H9 (cell line): ENCODE measurements at places on chromosomes 3 and 15.

DNA sequence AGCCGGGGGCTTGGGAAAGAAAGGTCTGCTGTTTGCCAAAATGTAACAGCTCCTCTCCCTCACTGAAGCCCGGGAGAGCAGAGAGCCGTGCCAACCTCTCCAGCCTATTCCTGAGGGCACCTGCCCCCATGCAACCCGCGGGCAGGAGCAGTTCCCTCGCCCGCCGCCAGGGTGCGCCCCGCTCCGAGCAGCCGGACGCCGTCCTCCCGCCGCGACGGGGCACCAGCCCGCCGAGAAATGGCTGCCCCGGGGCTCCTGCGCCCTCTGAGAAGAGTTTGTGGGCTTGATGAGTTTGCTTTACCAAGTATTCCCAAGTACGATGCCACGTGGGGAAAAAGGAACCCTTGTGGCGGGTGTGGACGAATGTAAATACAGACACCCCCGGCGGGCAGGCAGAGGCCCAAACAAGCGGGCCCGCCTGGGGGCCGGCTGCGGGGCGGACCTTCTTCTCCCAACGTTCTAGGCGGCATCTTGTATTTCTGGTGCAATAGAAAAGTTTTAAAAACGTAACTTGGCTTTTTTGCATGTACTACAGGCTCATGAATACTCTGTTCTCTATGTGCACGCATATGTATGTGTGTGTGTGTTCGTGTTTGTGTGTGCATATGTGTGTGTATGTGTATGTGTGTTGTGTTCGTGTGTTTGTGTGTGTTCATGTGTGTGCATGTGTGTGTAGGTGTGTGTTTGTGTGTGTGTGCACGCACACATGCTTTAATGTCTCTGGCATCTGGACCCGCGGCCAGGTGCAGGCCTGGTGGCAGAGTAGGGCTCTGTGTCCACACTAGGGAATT, 162.9 kb downstream of the CHSY1 start:
- H3K27ac ChIP-seq: no peak overlapping the region
- H3K4me1 ChIP-seq: no peaks in the 10 kb centered on the region; the same call in 1 of the 2 replicates
- H3K36me3 ChIP-seq: no peaks in the 10 kb centered on the region

DNA sequence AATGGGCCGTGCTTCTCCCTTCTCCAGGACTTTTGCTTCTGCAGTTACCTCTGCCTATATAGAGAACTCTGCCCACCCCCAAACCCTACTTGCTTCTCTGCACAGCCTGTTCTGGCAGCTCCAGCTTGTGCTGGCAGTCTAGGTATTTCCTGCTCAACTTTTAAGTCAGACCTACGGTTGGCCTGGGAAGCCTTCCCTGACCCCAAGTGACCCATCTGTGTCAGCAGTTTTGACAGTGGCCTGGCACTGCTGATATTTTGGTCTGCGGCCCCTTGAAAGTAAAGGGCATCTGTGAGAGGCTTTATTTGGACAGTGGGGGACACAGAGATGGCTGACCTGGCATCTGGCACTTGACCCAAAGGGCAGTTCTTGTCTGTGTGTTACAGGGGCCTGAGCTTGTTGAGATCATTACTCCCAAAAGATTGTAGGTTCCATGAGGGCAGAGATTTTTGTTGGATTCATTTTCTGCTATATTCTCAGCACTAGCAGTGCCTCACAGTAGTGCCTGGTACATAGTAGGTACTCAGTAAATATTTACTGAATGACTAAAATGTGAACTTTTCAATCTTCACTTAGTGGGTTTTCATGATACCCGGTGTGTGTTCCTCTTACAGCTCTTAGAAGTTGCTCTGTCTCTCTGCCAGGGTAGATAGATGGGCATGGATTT, 55.2 kb upstream of the TRAK1 start:
- no peak overlapping the region for H3K27ac ChIP-seq
- H3K27me3 ChIP-seq: no peaks in the 10 kb centered on the region
- peaks cover 7% of the 10 kb centered on the region; the same call in 2 of the 3 replicates for H3K36me3 ChIP-seq
- DNase-seq: no peak

DNA sequence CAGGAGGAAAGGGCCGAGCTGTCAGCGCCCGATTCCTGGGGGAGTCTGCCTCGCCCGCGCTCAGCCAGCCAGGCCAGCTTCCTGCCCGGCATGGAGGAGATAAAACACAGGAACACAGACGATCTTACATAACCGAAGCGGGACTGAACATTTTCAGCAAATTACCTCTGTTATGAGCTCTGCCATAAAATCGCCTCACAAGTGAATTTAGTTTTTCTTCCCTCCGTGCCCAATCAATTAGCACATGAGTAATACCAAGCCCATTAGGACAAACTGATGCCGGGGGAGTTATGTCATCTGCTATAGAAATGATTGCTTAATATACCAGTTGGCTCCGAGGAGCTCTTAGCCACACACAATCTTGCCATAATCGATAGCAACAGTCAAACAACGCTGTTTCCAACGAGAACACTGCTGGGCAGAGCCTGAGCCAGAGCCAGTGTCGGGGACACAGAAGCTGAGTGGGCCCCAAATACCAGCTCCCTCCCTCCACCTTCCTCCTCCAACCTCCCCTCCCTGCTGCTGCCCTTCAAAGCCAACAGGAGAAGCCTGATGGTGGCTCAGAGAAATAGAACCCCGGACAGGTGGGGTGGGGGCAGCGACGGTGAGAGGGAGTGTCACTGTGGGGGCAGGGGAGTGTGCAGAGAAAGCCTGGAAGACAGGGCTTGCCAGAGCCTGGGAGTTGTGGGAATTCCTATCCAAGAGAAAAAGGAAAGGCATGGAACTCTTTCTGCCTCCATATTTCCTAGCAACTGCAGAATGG, 279.4 kb upstream of the TLE3 start:
- H3K4me3 ChIP-seq: peak overlapping the region; percentile 82
- no peak overlapping the region for H3K27ac ChIP-seq
- peaks cover 2% of the 10 kb centered on the region; the same call in 1 of the 2 replicates for H3K4me1 ChIP-seq
- peak; percentile 35 for DNase-seq
- H3K27me3 ChIP-seq: no peaks in the 10 kb centered on the region; the same call in 1 of the 2 replicates

DNA sequence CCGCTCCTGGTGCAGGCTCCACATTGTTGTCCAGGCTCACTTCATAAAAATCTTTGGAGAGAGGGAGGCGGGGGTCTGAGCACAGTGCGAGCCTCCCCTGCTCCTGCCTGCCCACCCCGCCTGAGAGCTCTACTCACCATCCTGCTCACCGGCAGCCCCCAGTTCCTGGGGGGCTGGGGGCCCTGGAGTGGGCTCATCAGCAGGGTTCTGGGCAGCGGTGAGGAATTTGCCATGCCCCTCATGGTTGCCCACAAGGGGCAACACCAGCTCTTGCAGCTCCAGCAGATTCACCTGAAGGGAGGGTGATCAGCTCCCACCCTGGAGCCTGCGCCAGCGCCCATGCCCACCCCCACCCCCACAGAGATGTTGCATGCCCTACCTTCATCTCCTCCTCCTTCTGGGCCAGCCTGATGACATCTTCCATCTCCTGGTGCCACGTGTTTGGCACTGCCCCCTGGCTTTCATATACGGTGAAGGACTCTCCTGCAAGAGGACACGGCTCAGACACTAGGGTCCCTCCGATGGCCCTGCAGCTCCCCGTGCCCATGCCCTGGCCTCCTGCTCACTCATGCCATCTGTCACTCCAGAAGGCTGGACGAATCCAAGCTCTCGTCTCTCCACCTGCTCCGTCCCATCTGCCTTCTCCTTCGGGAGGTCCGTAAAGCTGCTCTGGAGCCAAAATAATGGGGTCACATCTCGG, 162.1 kb downstream of the TBC1D2B start:
- peak; percentile 17 for DNase-seq
- no peaks in the 10 kb centered on the region for H3K36me3 ChIP-seq
- no peak overlapping the region for H3K4me3 ChIP-seq
- H3K4me1 ChIP-seq: no peaks in the 10 kb centered on the region

DNA sequence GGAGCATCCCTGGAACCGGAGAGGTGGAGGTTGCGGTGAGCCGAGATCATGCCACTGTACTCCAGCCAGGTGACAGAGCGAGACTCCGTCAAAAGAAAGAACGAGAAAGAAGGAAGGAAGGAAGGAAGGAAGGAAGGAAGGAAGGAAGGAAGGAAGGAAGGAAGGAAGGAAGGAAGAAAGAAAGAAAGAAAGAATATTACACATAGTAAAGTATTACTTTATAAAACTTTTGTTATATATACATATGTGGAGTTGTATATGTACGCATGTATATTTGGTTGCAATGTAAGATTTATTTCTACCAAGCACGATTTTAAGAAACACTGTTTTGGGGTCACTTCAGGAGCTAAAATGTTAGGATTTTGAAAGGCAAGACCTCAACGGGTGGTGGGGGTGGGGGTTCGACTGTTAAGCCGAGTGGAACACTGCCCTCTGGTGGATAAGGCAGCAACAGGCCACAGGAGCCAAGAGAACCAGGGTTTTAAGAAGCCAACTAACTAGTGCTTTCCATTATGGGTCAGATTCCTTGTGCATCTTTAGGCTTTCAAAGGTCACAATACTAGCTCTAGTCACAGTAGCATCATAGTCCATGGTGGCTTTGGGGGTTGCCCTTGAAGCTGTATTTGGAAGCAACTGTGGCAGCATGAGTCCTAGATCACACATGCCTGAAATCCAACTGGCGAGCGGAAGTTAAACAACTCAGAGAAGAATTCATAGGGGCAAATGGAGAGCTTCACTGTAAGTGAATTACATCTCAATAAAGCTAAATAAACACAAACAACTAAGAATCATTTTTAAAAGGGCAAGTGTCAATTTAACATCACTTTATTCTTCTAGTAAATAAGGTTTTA, 22.5 kb downstream of the GLB1 start:
- no peaks in the 10 kb centered on the region for H3K27me3 ChIP-seq
- peaks cover 3% of the 10 kb centered on the region; the same call in 1 of the 2 replicates for H3K4me1 ChIP-seq
- H3K36me3 ChIP-seq: peaks cover 3% of the 10 kb centered on the region; the same call in 1 of the 3 replicates
- no peak overlapping the region for H3K27ac ChIP-seq
- H3K4me3 ChIP-seq: no peak overlapping the region

GRCh38 chr3:128215800-128216495, 62.7 kb downstream of the EEFSEC start:
- H3K4me3 ChIP-seq: no peak overlapping the region
- 0 out of 2 replicates have a peak, but pooled peaks cover 2% of the 10 kb centered on the region for H3K4me1 ChIP-seq
- H3K27me3 ChIP-seq: no peaks in the 10 kb centered on the region; the same call in 1 of the 2 replicates
- no peak for DNase-seq

GRCh38 chr3:191119415-191120295, 79.4 kb upstream of the OSTN start:
- H3K36me3 ChIP-seq: no peaks in the 10 kb centered on the region
- no peak overlapping the region for H3K27ac ChIP-seq
- no peak for DNase-seq
- H3K4me1 ChIP-seq: no peaks in the 10 kb centered on the region
- H3K27me3 ChIP-seq: no peaks in the 10 kb centered on the region

GRCh38 chr3:2036076-2036475, 62.6 kb upstream of the CNTN4 start:
- H3K36me3 ChIP-seq: no peaks in the 10 kb centered on the region
- no peaks in the 10 kb centered on the region for H3K27me3 ChIP-seq
- DNase-seq: no peak
- H3K27ac ChIP-seq: no peak overlapping the region
- H3K4me3 ChIP-seq: no peak overlapping the region

DNA sequence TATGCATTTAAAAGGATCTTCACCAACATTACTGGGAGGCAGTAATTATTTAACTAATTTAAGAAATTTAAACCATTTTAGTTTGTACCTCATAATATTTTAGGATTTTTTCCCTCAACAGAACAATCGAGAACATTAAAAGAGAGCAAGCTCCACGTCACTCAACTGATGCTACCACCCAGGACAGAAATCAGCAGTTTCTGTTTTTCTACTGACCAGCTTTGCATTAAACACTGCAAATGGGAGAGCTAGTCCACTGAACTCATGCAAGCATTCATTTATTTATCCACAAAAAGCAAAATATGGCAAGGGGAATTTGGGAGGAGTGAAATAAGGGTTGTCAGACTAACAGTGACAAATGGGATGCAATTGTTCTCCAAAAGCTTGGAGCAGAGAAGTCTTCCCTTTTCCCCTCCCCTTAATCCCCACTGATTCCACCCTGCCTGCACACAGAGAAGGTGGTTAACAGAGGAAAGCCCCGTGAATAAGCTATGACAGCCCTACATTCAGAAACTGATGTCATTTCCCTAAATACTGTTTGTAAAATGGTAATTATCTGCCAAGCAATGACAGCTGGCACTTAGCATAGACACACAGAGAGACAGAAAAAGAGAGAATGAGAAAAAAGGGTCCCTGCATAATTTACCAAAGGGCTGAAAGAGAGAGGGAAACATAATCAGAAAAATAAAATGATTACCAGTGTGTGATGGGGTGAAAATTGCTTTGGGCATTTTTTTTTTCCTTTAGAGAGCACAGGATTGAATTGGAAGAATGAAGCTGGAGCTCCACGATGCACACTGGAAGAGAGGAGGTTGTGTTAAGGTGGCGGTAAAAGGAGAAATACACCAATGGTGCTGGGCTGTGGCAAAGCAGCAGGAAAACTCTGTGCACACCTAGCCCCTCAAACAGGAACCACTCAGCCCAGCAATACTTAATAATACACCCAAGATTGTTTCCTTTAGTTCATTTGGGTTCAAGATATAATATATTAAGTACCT, 777.4 kb downstream of the TUSC7 start:
- no peaks in the 10 kb centered on the region for H3K36me3 ChIP-seq
- H3K27me3 ChIP-seq: no peaks in the 10 kb centered on the region
- H3K4me1 ChIP-seq: peaks cover 4% of the 10 kb centered on the region; the same call in 1 of the 2 replicates
- H3K4me3 ChIP-seq: no peak overlapping the region
- H3K27ac ChIP-seq: no peak overlapping the region
- no peak for DNase-seq

DNA sequence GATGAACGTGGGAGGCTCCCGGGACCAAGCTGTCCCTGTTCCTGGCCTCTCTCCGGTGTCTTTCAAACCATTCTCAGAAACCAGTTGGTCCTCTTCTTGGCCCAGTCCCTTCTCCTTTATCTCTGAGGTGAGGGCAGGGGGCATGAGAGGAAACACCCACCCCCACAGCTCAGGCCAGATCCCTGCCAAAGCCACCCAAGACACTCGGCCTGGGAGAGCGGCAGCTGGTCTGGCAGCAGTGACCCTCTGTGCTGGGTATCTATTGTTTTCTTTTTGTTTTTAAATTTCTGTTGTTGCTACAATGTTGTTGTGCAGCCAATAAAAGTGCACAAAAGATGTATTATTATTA, 27.3 kb downstream of the ACSBG1 start:
- DNase-seq: no peak
- no peak overlapping the region for H3K4me3 ChIP-seq
- no peaks in the 10 kb centered on the region for H3K4me1 ChIP-seq
- no peaks in the 10 kb centered on the region for H3K27me3 ChIP-seq
- H3K36me3 ChIP-seq: no peaks in the 10 kb centered on the region
- H3K27ac ChIP-seq: no peak overlapping the region

DNA sequence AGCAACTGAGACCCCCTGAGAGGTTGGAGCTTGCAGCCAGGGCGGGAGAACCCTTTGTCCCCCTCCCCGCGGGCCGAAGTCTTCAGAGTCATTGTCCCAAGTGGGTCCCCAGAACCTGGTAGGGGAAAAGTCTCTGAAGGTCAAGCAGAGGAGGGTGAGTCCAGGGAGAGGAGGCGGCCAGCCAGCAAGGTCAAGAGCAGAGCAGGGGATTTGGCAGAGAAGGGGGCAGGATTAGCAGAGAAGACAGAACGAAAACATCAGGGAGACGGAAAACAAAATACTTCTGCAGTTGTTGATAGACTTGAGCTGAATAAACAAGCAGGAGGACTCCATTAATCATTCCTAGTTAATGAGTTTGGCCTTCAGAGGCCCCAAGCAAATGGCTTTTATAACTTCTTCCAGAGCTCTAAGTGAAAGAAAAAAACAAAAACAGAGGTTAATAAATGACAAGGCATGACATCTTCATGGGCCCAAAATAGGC, 66.7 kb downstream of the GRIP2 start:
- H3K27ac ChIP-seq: no peak overlapping the region
- H3K36me3 ChIP-seq: peaks cover 54% of the 10 kb centered on the region
- H3K27me3 ChIP-seq: no peaks in the 10 kb centered on the region
- H3K4me1 ChIP-seq: no peaks in the 10 kb centered on the region
- H3K4me3 ChIP-seq: no peak overlapping the region

- no peaks in the 10 kb centered on the region for H3K36me3 ChIP-seq
- H3K27me3 ChIP-seq: no peaks in the 10 kb centered on the region
- no peaks in the 10 kb centered on the region; the same call in 1 of the 2 replicates for H3K4me1 ChIP-seq
- H3K4me3 ChIP-seq: no peak overlapping the region
Observed at GRCh38 chr3:117131259-117131658, 421.7 kb downstream of the TUSC7 start.
